ENCODE measurements at places on chromosomes 12 and 14.

GRCh38 chr12:131091413-131091975 is 137.8 kb downstream of the ADGRD1 start:
- DNase-seq, result no peak

DNA sequence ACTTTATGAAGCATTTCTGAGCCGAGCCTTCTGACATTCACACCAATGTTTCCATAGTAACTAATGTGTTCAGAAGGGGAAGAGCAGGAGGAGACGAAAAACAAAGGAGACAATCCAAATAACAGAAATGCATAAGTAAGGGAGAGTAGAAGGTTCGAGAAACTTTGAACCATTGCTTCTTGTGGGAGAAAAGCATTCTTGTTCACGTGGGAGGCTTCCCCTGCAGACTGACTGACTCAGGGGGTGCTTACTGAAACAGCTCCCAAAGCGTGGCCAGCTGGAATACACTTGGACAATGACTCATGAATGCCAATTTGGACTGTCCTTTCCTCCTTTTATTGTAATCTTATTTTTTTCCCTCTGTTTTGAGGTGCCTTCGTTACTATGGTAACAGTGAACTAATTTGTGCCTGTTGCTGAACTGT is 73.9 kb downstream of the NEDD1 start:
- peak; percentile 76 for DNase-seq

GRCh38 chr12:4440187-4440941 is 5.3 kb downstream of the FGF6 start:
- DNase-seq, result no peak

- DNase-seq, result peak; percentile 81
These were observed 187.1 kb upstream of the CDKN3 start for GRCh38 chr14:54209511-54210250.

GRCh38 chr12:60977966-60978365 is 1282.2 kb upstream of the USP15 start:
- peak; percentile 40 for DNase-seq

- peak; percentile 93 for DNase-seq
These were observed 51.5 kb downstream of the DCAF5 start for GRCh38 chr14:69101331-69101826.

GRCh38 chr12:65051218-65051617 is 69.9 kb downstream of the WIF1 start:
- no peak for DNase-seq

- DNase-seq, result no peak
These were observed 83.3 kb downstream of the NCOR2 start for GRCh38 chr12:124484067-124484466.

DNA sequence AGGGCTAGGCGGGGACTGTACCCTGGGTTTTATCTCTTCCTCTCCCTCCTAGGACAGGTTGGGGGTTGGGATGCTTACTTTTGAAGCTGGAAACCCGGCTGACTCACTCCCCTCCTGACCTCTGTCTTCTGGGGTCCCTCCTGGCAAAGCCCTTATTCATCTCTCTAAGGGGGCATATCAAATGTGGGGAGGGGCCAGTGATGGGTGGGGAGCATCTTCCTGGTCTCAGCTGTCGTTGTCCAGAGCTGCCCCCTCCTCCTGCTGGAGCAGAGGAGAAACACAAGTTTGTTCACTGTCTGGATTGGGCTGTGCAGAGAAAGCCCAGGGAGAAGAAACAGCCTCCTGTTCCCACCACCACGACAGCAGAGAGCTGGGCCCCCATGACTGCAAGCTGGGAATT is 85.8 kb downstream of the TNFAIP2 start:
- no peak for DNase-seq

- no peak for DNase-seq
These were observed 43.0 kb downstream of the KLRG1 start for GRCh38 chr12:9032202-9032964.

DNA sequence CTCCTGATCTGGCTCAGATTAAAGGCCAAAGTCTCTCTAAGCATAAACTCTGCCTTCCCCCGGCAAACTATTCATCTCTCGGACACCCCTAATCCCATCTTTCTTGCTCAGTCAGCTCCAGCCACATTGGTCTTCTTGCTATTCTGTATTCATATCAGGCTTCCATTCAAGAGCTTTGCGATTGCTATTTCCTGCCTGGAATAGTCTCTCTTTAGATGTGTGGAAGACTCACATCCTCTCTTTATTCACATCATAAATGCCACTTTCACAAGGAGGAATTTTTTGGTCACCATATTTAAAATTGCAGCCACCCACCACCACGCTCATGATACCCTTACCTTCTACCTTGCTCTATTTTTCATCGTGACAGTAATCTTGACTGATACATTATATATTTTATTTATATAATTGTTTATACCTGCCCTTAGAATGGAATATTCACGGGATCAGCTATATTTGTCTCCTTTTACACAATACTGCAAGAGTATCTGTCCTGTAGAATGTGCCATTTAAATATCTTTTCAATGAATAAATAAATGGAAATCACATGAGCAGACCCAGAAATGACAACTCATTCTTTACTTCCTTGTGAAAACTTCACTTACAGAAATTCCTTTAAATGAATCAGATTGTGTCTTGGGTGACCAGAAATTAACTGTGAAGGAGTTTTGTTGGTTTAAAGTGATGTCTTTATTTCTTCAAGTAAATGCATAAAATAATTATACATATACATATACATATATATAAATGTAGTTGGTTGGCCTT is 780.6 kb upstream of the FLRT2 start:
- DNase-seq, result peak; percentile 13

DNA sequence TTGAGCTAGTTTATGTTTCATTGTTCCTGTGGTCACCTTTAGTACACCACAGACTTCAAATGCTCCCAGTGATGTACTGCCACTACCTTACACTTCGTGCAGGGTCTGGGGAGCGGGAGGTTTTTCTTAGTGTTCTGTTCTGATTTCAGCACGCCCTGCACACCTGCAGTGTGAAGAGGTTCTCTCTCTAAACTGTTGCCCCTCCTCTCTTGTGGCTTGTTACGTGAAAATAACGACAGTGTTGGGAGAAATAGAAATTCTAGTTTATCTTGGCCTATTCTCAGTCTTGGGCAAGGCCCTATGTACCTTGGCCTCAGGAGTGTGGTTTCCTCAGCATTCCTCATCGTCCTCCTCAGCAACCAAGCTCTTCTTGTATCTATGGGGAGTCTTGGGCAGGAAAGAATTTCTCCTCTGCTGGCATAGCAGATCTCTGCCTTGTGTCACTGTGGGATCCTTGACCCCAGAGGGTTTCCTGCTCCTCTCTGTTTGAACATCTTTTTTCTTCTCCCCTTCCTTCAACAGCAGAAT is 48.6 kb downstream of the EIF2S3B start:
- DNase-seq, result peak; percentile 11

- DNase-seq, result peak; percentile 1
These were observed 150.8 kb upstream of the FSCB start for GRCh38 chr14:44657696-44658388.

DNA sequence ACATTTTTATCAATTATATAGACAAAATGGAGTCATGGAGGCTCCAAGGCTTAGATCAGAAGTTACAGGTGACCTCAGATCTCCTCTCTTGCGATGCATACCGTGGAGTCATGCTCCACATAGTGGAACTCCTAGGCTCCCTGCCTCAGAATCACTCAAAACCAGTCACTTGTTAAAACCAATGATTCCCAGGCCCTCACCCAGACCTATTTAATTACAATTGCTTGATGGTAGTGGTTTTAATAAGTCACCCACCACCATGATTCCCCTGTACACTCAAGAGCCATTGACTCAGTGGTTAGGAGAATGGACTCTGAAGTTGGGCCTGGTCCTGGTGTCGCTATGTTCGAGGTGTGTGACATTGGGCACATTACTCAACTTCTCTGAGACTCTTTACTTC is 26.9 kb downstream of the IFNG-AS1 start:
- no peak for DNase-seq

- peak; percentile 35 for DNase-seq
These were observed 790 bp downstream of the GTF2A1 start for GRCh38 chr14:81219759-81220579.

Measured in choroid plexus epithelial cell (primary cell).